ENCODE measurements at places on chromosomes 4 and X.

- no peak overlapping the region for H3K4me3 ChIP-seq
- no peaks in the 10 kb centered on the region for H3K27me3 ChIP-seq
- peak; percentile 35 for DNase-seq
- no peaks in the 10 kb centered on the region for H3K36me3 ChIP-seq
These were observed 192.2 kb downstream of the FGF13 start for GRCh38 chrX:138519296-138519695.

- no peak overlapping the region for H3K27ac ChIP-seq
- H3K4me3 ChIP-seq, result no peak overlapping the region
- no peak for DNase-seq
- no peaks in the 10 kb centered on the region for H3K4me1 ChIP-seq
- H3K27me3 ChIP-seq, result no peaks in the 10 kb centered on the region
These were observed 64.3 kb upstream of the COX18 start for GRCh38 chr4:73133784-73134183.

DNA sequence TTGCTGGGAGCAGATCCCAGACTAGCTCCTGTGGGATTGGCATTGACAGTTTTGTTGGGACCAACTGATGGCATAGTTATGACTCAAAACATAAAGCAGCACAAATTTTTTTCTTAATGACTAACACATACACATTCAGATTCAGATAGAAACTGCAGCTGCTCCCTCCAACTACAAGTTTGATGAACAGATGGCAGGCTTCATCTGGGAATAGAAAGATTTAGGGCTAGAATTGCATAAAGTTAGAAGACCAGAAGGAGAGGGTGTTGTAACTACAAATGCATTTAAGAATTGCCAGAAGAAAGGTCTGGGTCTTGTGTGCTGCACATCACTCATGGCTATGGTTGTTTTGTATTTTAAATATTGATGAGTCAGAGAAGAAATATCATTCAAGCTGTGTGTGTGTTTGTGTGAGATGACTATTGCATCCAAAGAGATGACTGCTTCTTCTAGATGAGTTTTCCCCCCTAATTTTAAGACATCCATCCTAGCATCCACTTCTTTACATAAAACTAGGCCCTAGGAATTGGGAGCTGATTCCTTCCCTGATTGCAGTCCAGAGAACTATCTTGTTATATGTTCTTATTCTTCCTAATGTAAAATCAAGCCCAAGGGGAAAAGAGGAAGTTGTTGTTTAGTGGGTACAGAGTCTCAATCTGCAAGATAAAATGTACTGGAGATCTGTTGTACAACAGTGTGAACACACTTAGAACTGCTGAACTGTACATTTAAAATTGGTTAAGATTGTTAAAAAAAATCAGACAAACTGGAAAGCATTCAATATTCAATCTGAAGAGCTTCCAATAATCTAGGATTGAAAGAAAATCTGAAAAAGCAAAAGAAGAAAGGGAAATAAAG is 175.1 kb downstream of the PARM1 start:
- H3K27me3 ChIP-seq, result no peaks in the 10 kb centered on the region
- no peak overlapping the region for H3K4me3 ChIP-seq
- no peaks in the 10 kb centered on the region for H3K4me1 ChIP-seq
- no peak overlapping the region for H3K27ac ChIP-seq
- no peaks in the 10 kb centered on the region for H3K36me3 ChIP-seq
- DNase-seq, result no peak

GRCh38 chr4:3349116-3349515 is 56.3 kb downstream of the RGS12 start:
- H3K36me3 ChIP-seq, result peaks cover 6% of the 10 kb centered on the region
- H3K4me1 ChIP-seq, result no peaks in the 10 kb centered on the region
- no peaks in the 10 kb centered on the region for H3K27me3 ChIP-seq
- no peak overlapping the region for H3K27ac ChIP-seq
- H3K4me3 ChIP-seq, result no peak overlapping the region

DNA sequence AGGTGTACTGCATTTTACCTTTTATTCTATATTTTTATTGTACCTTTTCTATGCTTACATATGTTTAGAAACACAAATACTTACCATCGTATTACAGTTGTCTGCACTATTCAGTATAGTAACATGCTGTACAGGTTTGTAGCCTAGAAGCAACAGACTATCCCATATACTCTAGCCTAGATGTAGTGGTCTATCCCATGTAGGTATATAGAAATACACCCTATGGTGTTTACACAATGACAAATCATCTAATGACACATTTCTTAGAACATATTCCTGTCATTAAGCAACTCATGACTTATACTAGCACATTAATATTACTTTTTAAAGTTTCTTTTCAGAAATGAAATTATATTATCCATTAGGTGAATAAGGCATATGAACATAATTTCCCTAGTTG is 111.1 kb upstream of the HPGD start:
- no peak for DNase-seq
- H3K27ac ChIP-seq, result no peak overlapping the region
- H3K4me1 ChIP-seq, result no peaks in the 10 kb centered on the region
- H3K36me3 ChIP-seq, result no peaks in the 10 kb centered on the region
- H3K27me3 ChIP-seq, result no peaks in the 10 kb centered on the region

DNA sequence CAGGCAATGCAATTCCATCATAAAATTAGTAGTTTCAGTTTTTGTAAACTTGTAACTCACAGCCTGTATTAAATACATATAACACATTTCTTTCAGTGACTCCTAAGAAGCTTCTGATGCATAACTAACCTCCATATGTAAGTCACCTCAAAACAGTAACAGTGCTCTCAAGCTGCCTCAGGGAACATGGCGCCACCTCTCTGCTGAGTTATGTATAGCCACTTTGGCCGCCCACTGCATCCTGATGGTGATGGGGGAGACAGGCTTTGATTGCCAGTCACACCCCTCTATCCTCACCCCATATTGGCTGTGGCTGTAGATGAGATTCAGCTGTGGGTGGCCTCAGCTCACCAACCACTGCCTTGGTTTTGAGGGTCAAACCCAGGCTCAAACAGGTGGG is 54.3 kb downstream of the LRBA start:
- H3K4me3 ChIP-seq, result no peak overlapping the region
- H3K4me1 ChIP-seq, result no peaks in the 10 kb centered on the region
- DNase-seq, result no peak
- no peak overlapping the region for H3K27ac ChIP-seq
- H3K36me3 ChIP-seq, result no peaks in the 10 kb centered on the region

GRCh38 chr4:177119691-177120090 is 190.0 kb upstream of the NEIL3 start:
- H3K36me3 ChIP-seq, result no peaks in the 10 kb centered on the region
- DNase-seq, result no peak
- H3K27ac ChIP-seq, result no peak overlapping the region
- no peaks in the 10 kb centered on the region for H3K4me1 ChIP-seq
- no peak overlapping the region for H3K4me3 ChIP-seq
- H3K27me3 ChIP-seq, result no peaks in the 10 kb centered on the region

- H3K36me3 ChIP-seq, result no peaks in the 10 kb centered on the region
- no peak overlapping the region for H3K27ac ChIP-seq
- no peaks in the 10 kb centered on the region for H3K27me3 ChIP-seq
- DNase-seq, result no peak
These were observed 12.4 kb downstream of the PSAPL1 start for GRCh38 chr4:7422151-7422897.

DNA sequence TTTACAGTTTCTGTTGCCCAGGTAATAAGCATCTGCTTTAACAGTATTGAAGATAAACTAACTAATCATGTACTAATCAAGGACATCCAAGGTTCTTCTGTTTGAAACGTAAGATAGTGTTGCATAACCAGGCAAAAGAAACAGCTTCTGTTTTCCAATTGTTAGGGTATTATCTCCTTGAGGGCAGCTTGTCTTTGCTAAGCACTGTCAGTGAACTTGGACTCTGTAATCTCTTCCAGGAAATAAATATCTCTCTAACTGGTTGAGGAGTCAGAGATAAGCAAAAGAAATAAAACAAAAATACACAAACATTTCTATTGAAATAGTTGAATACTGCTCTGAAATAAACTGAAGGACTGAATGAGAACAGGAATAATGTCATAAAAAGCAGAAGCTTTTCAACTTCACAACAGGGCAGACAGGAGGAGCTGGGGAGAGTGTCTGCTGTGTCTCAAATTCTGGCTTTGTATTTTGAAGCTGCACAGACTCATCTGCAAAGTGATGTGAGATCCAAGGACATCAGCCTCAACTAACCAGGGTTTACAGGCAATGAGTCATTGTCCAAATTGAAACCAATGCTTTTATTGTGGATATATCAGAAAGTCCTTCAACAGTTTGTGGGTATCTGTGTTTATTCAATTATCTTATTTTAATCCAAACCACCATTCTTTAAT is 1253.0 kb upstream of the PCDH7 start:
- H3K4me3 ChIP-seq, result no peak overlapping the region
- H3K27me3 ChIP-seq, result no peaks in the 10 kb centered on the region
- DNase-seq, result no peak
- H3K27ac ChIP-seq, result no peak overlapping the region

- H3K4me3 ChIP-seq, result no peak overlapping the region
- no peaks in the 10 kb centered on the region for H3K27me3 ChIP-seq
- no peak overlapping the region for H3K27ac ChIP-seq
- H3K4me1 ChIP-seq, result peaks cover 3% of the 10 kb centered on the region
These were observed 17.2 kb downstream of the ANXA3 start for GRCh38 chr4:78568640-78569305.

DNA sequence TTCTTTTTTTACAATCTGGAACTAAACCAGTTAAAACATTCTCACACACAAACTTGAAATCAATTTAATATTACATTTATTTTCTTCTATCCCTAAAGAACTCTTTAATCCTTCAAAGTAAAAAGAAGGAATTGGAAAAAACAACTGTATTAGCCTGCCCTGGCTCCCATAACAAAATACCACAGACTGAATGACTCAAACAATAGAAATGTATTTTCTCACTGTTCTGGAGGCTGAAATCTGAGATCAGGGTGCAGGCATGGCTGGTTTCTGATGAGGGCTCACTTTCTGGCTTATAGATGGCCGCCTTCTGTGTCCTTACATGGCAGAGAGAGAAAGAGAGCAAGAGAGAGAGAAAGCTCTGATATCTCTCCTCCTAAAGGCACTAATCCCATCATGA is 149.4 kb downstream of the PDGFRA start:
- H3K27me3 ChIP-seq, result no peaks in the 10 kb centered on the region
- H3K4me1 ChIP-seq, result no peaks in the 10 kb centered on the region
- no peaks in the 10 kb centered on the region for H3K36me3 ChIP-seq
- no peak overlapping the region for H3K27ac ChIP-seq

DNA sequence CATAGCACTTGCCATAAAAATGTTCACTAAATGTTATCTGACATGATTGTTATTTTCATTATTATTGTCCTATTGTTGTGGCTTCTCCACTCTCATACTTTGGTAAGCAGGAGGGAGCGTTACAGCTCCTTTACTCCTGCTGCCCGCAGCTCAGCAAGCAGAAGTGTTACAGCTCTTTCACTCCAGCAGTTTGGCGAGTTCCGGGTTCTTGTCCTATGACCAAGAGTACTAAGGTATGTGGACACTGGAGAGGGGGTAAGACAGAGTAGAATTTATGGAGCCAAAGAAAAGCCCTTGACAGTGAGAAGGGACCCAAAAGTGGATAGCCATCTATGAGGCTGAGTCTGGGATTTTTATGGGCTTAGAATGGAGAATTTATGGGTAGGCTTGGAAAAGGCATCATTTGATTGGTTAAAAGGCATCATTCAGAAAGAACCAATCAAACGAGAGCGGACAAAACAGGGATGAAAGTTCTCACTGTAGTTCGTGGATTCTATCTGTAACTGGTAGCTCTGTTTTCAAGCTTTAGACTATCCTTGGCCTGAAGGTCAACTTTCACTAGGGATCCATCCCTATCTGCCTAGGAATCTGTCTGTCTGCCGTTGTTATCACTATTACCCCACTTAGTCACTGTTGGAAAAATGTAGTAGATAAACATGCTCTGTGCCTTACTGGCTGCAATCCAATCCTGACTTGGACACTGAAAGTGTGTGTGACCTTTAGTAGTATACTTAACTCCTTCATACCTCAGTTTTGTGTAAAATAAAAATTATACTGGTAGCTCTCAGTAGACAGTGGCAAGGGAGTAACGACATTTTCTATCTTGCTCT is 545.6 kb upstream of the LCORL start:
- H3K27me3 ChIP-seq, result no peaks in the 10 kb centered on the region
- no peak overlapping the region for H3K27ac ChIP-seq
- H3K36me3 ChIP-seq, result no peaks in the 10 kb centered on the region
- no peak overlapping the region for H3K4me3 ChIP-seq
- no peak for DNase-seq
- no peaks in the 10 kb centered on the region for H3K4me1 ChIP-seq

- no peak for DNase-seq
- H3K36me3 ChIP-seq, result no peaks in the 10 kb centered on the region
- no peak overlapping the region for H3K27ac ChIP-seq
- H3K4me3 ChIP-seq, result no peak overlapping the region
- no peaks in the 10 kb centered on the region for H3K4me1 ChIP-seq
These were observed 23.0 kb upstream of the PGM2 start for GRCh38 chr4:37803348-37803973.

DNA sequence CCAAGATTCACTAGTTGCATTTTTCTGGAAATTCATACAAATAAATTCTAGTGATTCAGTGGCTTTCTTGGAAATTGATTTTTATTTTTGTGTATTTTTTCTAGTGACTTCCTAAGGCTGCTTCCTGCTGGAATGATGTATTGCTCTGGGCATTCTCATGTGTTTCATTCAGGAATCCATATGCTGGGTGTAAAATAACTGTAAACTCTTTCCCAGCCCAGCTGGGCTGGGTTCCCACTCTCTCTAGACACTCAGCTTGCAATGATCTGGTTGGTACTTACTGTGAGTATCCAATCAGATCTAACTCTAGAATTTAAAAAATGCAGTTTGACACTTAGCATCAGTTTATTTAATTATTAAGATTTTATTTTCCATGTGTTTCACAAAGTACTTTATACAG is 882.2 kb downstream of the STIM2 start:
- H3K27ac ChIP-seq, result no peak overlapping the region
- no peaks in the 10 kb centered on the region for H3K27me3 ChIP-seq
- no peak overlapping the region for H3K4me3 ChIP-seq
- DNase-seq, result no peak

DNA sequence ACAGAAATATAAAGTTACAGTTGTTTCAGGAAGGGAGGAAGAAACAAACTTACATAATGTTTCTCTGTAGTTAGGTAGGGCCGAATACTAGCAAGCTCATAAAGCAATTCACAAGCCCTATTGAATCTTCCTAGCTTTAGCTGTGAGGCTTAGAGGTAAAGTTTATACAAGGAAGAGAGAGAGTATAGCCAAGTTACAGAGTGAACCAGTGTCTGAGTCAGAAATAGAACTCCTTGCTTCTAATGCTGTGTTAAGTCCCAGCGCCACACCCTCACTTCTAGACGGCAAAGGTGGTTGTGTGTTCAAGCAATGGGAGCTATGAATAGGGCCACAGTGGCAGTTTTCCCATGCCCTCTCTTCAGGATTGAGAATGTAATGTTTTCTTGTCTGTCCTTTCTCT is 6.1 kb downstream of the LPAR4 start:
- peaks cover 5% of the 10 kb centered on the region for H3K36me3 ChIP-seq
- no peak overlapping the region for H3K27ac ChIP-seq
- no peak for DNase-seq
- no peaks in the 10 kb centered on the region for H3K27me3 ChIP-seq
- no peak overlapping the region for H3K4me3 ChIP-seq

GRCh38 chr4:185395238-185395955 is at the start of gene LRP2BP:
TSS of gene LRP2BP (minus strand) at chr4:185395924. CDS start at chr4:185378186, 17,738 bp downstream.
- peaks cover 5% of the 10 kb centered on the region for H3K4me1 ChIP-seq
- peak within 1 kb of the TSS; percentile 88 for H3K4me3 ChIP-seq
- no peak for DNase-seq
- no peaks in the 10 kb centered on the region for H3K27me3 ChIP-seq
- peak within 1 kb of the TSS; percentile 83 for H3K27ac ChIP-seq
- H3K36me3 ChIP-seq, result peaks cover 18% of the 10 kb centered on the region

GRCh38 chr4:88939697-88940096 is 117.3 kb downstream of the FAM13A start:
- H3K27me3 ChIP-seq, result no peaks in the 10 kb centered on the region
- H3K36me3 ChIP-seq, result no peaks in the 10 kb centered on the region
- no peak overlapping the region for H3K27ac ChIP-seq
- no peak for DNase-seq
